ENCODE measurements at places on chromosomes 7 and 10.

DNA sequence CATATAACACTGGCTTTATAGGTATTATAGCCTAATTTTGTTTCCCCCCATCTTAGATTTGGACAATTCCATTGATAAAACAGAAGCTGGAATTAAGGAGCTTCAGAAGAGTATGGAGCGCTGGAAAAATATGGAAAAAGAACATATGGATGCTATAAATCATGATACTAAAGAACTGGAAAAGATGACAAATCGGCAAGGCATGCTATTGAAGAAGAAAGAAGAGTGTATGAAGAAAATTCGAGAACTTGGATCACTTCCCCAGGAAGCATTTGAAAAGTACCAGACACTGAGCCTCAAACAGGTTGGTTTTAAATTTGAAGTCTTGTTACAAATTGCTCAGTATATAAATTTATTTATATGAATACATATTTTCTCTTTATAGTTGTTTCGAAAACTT lies 34.1 kb downstream of the SMC3 start:
- DNase-seq: no peak

DNA sequence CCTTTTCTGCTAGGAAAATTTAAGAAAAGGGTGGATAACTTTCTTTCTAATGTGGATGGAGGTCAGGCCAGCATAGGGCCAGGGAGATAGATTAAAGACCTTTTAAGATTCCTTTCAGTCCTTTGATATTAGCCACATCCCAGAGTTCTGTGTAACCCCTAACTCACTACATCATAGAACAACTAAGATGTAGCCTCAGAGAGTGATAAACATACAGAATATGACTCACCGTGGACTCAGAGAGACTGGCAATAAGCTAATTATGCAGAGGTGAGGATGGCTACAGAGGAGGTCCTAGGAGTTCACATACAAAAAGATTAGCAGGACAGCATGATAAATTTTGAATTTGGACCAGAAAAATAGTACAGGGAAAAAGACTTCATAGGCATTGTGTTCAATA lies 141.0 kb downstream of the AOAH start:
- no peak for DNase-seq

GRCh38 chr7:139026551-139026950 lies 9.3 kb downstream of the ZC3HAV1L start:
- DNase-seq: no peak

- DNase-seq: peak; percentile 29
Measured at GRCh38 chr7:79453558-79454360, at the start of gene MAGI2. Gene MAGI2, minus strand, starts transcription at chr7:79453667. Its CDS starts 347 bp downstream, at chr7:79453320.

GRCh38 chr7:24604630-24605029 lies 31.4 kb downstream of the PALS2 start:
- no peak for DNase-seq

- DNase-seq: peak; percentile 74
Measured at GRCh38 chr7:140230861-140231770, 54.3 kb upstream of the KDM7A start.

DNA sequence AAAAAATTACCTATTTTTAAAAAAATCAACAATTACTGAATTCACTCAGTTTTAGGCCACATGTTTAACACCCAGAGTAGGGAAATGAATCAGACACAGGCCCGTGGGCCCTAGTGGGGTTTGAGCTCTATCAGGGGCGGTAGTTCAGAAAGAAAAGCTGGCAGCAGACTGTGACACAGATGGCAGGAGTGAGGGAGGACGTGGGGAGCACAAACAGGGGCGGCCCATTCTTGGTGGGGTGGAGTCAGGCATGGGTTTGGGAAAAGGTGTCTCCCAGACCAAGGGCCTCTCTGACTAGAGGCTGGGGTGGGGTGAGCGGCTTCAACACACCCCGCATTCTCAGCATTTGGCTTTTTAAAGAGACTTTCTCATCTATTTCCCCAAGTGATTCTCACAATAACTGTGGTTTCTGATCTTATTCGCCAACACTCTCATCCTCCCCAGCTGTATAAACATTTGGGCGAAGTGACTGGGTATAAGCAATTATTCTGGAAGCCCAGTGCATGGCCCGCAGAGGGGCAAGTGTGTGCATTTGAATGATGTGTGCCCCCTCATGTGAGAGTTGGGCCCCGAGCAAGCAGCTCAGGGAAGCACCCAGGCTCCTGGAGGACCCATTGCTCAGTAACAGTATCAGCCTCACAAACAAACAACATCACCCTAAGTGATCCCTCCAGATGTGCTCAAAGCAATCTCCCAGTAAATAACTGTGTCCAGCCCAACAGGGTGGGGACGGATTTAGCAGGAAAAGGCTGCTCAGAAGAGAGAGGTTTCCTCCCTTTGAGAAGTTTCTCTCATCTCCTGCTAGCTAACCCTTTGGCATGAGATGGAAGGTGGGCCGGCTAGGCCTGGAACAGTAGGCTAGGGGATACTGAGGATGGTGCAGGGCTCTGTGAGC lies 437.6 kb upstream of the ZMIZ1 start:
- peak; percentile 46 for DNase-seq

DNA sequence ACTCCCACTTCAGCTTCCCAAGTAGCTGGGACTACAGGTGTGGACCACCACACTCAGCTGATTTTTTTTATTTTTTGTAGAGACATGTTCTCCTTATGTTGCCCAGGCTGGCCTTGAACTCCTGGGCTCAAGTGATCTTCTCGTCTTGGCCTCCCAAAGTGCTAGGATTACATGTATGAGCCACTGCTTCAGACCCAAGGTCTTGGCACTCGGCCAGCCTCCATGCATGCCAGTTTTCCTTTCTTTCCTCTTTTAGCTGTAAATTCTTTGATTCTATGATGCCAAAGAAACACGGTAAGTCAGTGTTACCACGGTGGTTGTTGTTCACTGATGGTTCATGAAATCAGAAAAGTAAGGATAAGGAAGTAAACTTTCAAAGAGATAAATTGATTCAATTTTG lies 3.0 kb upstream of the MGAM start:
- DNase-seq: no peak

Data from stimulated activated CD8-positive, alpha-beta memory T cell treated with anti-CD3 and anti-CD28 coated beads, Interleukin-4, amount 100 ng/mL, for 48 hours (primary cell).